Activated CD8-positive, alpha-beta T cell treated with anti-CD3 and anti-CD28 coated beads for 36 hours (primary cell): ENCODE measurements at places on chromosomes 13 and 19. TPM values are rescaled to one million over a fixed set of nuclear protein-coding genes. Genes with fewer than 3 reads are reported as not detected.
A peak's percentile ranks its signal among the peaks of the same experiment; 100 is the strongest.

MAU2 gene
- total RNA-seq: 39.4 TPM

EXOC3L2 gene
- not detected for total RNA-seq

ZNF546 gene
- total RNA-seq: 5.2 TPM

DNA sequence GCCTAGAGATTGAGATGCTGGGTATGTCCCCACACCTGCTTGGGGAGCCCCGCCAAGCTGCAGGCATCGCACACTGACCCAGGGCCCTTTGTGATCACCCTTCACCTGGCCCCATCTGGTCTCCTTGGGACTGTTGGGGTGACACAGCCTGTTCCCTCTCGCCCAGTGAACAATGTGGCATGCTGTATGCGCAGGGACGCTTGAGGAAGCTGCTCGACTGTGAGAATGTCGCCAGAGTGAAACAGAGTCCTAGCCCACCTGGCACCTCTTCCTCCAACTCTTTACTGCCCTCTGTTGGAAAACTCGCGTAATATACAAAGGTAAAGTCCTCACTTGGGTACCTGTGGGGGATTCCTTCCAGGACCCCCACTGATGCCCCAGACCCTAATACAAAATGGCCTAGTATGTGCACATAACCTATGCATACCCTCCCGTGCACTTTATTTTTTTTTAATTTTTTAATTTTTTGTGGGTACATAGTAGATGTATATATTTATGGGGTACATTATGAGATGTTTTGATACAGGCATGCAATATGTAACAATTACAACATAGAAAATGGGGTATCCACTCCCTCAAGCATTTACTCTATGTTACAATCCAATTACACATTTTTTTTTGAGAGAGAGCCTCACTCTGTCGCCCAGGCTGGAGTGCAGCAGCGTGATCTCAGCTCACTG, 9.0 kb downstream of the BLOC1S3 start:
- DNase-seq: peak; percentile 36

GRCh38 chr19:18782559-18783225, 8.4 kb downstream of the COMP start:
- DNase-seq: no peak

DNA sequence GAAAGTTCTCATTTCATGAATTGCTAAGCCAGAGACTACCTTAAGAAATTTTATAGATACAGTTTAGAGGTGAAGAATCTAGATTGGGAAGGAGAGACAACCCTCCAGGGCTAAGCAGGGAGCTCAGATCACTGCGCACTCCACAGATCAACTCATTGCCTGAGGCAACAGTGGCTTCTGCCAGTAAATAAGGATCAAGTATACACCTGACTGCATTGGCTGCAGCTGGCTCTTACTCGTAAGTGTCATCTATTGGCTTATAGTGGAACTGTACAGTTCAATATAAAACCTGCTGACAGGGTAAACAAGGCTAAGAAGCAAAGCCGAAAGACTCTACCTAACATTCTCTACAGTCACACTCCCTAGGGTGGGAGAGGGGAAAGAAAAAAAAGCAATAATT, 18.0 kb upstream of the C1QTNF9B start:
- no peak for DNase-seq

DNA sequence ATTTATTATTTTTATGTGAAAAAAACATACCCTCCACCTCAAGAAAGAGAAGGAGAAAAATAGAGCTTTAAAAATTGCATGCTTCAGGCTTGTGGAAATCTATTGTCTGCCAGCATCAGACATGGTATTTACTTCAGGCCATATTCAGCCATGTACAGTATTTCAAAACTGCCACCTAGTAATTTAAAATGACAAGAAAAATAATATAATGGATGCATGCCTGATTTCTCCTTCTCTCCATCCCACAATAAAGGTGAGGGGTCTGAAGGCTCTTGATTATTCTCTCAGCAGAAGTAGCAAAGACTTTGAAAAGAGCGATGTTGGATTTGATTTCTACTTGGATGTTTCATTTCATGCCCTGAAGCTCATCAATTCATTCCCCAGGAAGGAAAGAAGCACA, 250.7 kb downstream of the TBC1D4 start:
- DNase-seq: no peak

- DNase-seq: no peak
Measured at GRCh38 chr19:4521170-4521887, 3.0 kb upstream of the PLIN4 start.
